ENCODE measurements at places on chromosomes 7 and 10.

DNA sequence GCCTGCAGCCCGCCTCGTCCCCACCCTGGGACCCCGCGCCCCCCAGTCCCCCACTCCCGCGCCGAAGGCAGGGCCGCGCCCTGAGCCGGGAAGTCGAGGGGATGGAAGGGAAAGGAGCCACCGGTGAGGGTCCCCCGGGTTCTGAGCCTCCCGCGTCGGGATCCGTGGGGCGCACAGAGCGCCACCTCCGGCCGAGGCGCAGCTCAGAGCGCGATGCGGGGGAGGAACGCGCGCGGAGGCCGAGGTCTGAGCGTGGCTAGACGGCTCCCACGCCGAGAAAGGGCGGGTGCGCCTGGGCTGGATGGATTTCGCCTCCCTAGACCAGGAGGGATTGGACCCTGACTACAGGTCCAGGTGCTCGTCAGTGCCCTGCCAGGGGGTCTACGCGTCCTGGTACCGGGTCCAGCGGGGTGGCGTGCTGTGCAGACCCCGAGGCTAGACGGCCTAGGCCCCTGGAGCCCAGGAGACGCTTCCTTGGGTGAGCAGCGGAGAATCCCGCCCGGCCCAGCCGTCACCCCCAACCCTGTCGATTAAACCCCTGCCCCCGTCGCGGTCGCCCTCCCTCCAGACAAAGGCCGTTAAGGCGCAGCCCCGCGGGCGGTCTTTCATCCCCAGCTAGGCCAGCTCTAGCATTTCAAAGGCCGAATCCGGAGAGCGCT is 986 bp upstream of the PDGFA start:
- no peak for DNase-seq

GRCh38 chr10:24556750-24557742 is 166.6 kb downstream of the ARHGAP21 start:
- DNase-seq: peak; percentile 69

DNA sequence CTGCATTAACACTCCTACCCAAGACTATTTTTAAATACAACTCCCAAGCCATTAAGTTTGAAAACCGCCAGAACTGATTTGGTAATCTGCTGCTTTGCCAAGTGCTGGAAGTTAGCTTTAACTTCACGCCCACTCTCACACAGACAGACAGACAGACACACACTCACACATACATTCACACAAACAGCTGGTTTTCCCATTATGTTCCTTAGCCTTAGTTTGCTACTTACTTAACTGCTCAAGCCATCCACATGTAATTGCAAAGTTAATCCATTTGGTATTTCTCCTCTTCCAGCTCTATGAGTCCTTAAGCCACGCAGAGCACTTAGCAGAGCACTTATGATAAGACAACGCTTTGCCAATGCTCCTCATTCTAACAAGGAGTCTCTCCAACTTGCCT is 8.3 kb downstream of the COBL start:
- no peak for DNase-seq

DNA sequence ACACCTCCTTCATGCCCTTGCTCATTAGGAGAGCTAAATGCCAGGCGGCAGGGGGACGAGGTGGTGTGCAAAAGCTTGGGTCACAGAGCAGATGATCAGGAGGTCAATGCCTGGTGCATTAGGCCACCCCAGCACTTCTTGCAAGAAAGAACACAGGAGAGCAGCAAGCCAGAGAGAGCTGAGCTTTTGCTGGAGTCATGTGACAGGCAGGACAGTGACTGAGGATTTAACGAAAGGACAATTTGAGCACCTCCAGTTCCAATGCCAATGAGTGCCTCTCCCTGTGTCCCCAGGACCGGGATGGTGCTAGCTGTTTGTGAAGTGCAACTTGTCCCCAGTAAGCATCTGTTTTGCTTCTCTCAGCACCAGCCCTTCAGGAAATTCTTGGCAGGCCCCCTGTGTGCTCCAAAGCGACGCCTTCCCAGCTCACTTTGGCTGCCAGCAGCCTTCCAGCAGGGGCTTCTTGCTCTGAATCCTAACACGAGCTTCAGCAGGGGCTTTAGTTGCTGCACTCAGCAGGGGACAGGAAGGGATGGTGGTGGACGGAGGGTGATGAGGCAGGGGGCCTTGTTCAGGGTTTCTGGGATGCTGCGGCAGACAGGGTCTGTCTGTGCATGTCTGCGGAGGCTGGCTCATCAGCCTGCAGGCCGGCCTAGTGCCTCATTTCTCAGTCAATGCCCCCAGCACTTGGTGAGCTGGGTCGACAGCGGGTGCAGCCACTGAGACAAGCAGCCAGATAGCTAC is 368.1 kb downstream of the RPS24 start:
- no peak for DNase-seq

- no peak for DNase-seq
These were observed 14.6 kb downstream of the DRGX start for GRCh38 chr10:49381111-49381900.

DNA sequence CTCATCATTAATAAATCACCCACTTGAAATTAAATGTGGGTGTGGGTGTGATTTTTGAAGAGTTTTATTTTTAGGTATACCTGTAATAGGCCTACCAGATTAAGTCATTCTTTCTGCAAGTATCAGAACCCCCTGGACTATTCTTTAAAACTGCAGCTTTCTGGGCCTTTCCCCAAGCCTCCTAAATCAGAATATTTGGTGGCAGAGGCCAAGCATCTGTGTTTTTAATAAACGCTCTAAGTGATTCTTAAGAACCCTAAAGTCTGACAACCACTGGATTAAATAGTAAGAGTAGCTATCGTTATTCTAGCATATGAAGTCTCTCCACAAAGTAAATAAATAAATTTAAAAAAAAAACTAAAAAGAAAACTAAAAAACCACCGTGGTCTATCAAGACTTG is 703.0 kb upstream of the NRP1 start:
- no peak for DNase-seq

- no peak for DNase-seq
These were observed 12.1 kb downstream of the BRAT1 start for GRCh38 chr7:2542916-2543871.

DNA sequence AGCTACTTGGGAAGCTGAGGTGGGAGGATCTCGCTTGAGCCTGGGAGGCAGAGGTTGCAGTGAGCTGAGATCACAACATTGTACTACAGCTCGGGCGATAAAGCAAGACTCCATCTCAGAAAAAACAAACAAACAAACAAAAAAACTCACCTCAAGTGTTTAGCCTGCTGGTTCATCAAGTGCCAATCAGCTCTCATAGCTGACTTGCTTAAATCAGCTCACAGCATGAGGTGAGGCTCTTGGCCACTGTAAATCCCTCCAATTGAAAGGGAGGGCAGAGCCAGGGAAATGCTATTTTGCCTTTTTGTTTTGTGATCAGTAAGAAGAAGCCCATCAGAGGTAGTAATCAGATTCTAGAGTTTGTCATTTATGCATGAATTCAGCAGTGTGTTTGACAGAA is 112.3 kb downstream of the RAB11FIP2 start:
- no peak for DNase-seq

- no peak for DNase-seq
These were observed 795.6 kb downstream of the PHTF2 start for GRCh38 chr7:78594156-78594555.

DNA sequence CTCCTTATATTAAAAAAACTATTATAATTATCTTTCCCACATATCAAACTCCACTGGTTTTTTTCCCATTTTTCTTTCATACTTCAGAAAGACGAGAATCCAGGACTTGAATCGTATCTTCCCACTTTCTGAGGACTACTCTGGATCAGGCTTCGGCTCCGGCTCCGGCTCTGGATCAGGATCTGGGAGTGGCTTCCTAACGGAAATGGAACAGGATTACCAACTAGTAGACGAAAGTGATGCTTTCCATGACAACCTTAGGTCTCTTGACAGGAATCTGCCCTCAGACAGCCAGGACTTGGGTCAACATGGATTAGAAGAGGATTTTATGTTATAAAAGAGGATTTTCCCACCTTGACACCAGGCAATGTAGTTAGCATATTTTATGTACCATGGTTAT is 15.9 kb downstream of the SRGN start:
- DNase-seq: no peak

GRCh38 chr7:120344276-120344675 is 71.3 kb downstream of the KCND2 start:
- DNase-seq: no peak

- DNase-seq: no peak
These were observed 26.2 kb upstream of the ABLIM1 start for GRCh38 chr10:114684084-114684821.

DNA sequence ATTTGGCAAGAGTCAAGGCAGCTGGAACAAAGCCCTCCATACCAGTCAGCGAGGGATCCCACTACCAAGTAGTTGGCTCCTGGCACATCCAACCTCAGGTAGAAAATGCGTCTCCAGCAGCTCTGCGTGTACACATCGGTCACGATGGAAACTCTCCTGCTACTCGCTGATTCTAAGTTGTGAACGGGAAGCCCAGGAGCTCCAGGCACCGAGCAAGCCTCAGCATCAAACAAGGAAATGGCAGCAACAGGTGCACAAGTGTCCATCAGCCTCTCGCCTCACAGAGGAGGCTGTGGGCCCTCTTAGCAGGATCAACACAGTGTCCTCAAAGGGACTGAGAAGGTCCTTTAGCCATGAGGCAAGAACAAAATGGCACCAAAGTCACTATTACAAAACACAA is 127.0 kb downstream of the TCERG1L start:
- no peak for DNase-seq

GRCh38 chr10:25933653-25934608 is at the start of gene MYO3A:
Gene MYO3A (plus strand): TSS chr10:25934229. CDS start chr10:25952111, 17,882 bp downstream.
- DNase-seq: no peak

DNA sequence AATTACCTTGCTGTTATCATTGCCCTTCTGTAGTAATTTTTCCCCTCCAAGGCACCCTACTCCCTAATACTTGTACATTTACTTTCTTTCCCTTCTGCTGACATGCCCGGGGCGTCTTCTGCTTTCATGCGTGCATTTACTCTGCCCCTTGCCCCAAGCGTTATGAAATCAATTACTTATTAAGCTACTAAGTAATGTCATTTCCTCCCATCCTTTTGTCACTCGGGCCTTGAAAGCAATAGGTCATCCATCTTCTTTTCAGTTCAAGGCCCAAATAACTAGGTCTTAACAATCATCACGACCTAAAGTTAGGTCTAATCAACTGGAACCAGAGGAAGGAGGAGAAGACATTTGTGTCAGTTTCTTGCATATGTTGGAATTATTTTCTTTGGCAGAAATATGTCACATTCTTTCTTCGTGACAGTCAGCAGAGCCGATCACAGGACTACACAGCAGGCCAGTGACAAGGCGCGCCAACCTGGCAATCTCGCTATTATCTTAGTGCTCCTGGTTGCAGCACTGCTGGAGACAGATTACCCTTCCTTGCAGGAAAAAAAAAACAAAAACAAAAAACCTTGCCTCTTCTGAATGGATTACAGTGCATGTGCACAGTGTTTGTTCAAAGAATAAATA is 179.2 kb downstream of the RELN start:
- DNase-seq: no peak

- no peak for DNase-seq
These were observed 64.6 kb downstream of the HGF start for GRCh38 chr7:81705206-81705605.

DNA sequence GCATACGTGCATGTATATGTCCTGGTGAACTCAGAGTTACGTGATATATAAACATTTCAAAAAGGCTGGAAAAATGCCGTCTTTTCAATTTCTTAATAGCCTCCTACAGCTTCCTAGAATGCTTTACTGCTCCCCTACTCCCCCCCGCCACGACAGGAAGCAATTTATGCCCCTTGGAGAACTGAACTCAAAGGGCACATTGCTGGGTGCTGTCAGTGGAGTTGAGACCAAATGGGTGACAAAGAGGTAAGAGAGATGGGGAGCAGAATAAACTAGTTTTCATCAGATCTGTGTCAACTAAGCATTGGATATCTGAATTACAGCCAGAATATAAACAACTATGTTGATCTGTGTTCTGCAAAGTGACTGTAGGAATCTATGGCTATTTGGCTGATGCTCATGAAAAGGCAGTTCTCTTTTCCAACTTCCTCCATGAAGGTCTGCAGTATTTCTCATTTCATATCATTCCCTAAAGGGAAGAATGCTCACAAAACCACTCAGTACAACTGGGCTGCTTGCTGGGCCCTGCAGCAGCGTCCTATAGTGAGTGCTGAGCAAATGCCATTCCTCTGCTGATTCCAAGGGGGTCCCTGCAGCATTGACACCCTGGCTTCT is 171.3 kb upstream of the HPS1 start:
- no peak for DNase-seq

DNA sequence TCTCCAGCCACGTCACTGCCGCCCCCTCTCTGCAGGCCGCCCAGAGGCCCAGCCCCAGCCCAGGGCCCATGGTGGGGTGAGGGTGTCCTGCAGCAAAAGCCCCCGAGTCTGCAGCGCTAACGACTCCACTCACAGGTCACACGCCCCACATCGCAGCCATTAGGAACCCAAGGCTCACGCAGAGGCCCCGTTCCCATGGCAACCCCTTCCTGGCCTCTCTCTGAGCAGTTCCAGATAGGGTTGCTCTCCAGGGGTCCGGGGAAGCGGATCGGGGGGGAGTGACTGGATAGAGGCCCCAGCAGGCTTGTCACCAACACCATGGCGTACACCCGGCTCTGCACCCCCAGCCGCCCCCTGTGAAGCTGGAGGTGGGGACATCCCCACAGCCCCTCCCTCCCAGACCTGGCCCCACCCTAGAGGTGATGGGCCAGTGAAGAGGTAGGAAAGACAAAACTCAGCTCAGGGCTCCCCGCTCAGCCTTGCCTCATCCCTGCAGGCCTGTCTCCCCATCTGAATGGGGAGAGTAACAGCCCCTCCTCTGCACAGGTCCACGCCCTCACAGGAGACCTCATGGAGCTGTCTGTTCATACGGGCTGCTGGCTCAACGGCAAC is 41.2 kb downstream of the TNRC18 start:
- no peak for DNase-seq

GRCh38 chr10:62248465-62248864 is 20.2 kb downstream of the RTKN2 start:
- DNase-seq: no peak

GRCh38 chr7:118252087-118252486 is 27.6 kb downstream of the ANKRD7 start:
- DNase-seq: no peak

DNA sequence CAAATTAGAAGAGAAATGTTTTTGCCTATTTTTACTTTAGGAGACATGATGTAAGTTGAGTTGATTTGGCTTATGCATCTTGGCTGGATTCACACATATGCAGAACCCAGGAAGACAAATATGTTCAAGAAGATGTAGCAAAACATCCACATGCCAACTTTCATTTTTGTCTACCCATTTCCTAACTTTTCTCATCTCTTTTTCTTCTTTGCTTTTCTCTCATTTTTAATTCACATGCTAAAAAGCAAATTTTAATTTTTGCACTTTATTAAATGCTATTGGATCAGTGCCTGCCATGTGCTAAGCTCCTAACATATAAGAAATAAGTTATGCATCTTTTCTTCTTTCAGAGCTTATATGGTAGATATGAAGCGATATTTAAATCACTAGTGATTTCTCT is 143.7 kb upstream of the GRM3 start:
- DNase-seq: no peak
